Activated T-cell treated with anti-CD3 and anti-CD28 coated beads, Interleukin-2, amount 50 U/mL, for 72 hours (primary cell): ENCODE measurements at places on chromosomes 4 and X. TPM values are rescaled to one million over a fixed set of nuclear protein-coding genes. Genes with fewer than 3 reads are reported as not detected.
A peak's percentile ranks its signal among the peaks of the same experiment; 100 is the strongest.

- no peak overlapping the region for H3K27ac ChIP-seq
- no peak for DNase-seq
- peaks cover 18% of the 10 kb centered on the region for H3K4me1 ChIP-seq
- no peak overlapping the region for H3K4me3 ChIP-seq
- no peaks in the 10 kb centered on the region for H3K27me3 ChIP-seq
Observed at GRCh38 chr4:74168841-74169240, 10.9 kb downstream of the MTHFD2L start.

DNA sequence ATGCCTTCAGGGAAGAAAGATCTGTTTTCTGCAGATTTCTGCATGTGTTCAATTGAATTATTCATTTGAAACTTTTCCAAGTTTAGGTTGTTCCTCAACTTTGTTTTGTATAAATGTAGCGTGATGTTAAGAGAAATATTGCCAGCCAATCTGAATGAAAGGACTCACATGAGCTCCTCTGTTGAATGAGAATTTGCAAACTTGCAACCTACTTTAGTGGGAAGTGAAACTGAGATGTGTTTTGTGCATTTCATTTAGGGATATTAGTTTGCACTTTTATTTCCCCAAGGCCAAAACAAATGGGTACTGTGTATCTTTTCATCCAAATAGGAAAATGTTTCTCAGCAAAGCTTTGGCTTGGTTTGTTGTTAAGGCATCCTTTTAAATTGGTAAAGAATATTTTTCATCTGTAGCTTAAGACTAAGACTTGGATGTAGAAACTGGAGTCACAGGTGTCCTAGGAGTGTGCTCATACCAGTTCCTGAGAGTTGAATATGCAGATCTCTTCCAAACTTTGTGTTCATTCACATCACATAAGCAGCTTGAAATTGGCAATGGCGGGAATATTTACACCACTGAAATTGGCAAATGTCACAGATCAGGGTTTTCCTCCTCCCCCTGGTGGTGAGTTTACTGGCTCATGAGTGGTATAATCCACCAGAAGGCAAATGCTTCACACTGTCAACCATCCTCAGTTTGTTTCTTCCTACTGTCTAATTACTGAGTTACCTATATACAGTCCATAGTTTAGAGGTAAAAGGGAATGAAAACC, 193.6 kb upstream of the BANK1 start:
- H3K4me3 ChIP-seq, result no peak overlapping the region
- peaks cover 6% of the 10 kb centered on the region for H3K4me1 ChIP-seq
- no peak overlapping the region for H3K27ac ChIP-seq

GAGE12J gene
- total RNA-seq, result not detected

CDS1 gene
- 0.28 TPM for total RNA-seq

GRCh38 chrX:129953881-129954280, 28.6 kb upstream of the BCORL1 start:
- H3K4me3 ChIP-seq, result peak overlapping the region; percentile 91
- no peak for DNase-seq
- H3K27me3 ChIP-seq, result peaks cover 7% of the 10 kb centered on the region
- H3K27ac ChIP-seq, result no peak overlapping the region
- no peaks in the 10 kb centered on the region for H3K36me3 ChIP-seq

DNA sequence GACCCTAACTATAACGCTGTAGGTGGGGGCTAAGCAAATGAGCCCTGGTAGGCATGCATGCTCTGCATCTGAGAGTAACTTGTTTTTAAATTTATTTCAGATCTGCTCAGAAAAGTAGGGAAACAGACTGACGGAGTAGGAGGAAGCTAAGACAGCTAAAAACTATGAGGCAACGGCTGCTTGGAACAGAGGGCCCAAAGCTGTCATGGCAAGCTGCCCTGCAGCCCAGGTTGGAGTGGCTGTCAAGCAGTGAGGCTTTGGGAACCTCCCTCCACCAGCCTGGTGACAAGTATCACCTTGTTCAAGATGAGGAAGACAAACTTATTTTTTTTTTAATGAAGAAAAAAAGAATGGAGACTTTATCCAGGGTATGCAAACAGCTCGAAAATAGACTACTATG, 439.8 kb downstream of the NLGN4X start:
- DNase-seq, result no peak
- H3K36me3 ChIP-seq, result no peaks in the 10 kb centered on the region
- no peaks in the 10 kb centered on the region for H3K27me3 ChIP-seq
- no peak overlapping the region for H3K4me3 ChIP-seq

DNA sequence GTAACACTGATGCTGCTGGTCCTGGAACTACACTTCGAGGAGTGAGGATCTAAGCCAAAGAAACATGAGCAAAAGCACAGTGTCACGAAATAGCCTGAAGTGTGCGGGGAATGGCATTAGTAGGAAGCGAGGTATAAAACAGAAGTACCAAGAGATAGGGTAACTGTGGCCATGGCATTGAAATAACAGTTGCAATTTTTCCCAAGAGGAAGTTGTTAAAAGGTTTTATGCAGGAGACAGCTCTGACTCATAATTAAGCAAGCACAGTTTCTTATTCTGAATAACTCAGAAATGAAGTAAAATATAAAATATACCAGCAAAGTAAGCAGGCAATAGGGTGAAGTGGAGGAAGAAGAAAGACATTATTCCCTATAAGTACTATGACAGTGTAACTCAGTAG, 90.3 kb upstream of the TMEM150C start:
- no peaks in the 10 kb centered on the region for H3K4me1 ChIP-seq
- no peak overlapping the region for H3K27ac ChIP-seq
- DNase-seq, result no peak
- no peaks in the 10 kb centered on the region for H3K27me3 ChIP-seq

PPP1R2C gene
- total RNA-seq, result 0.38 TPM

DNA sequence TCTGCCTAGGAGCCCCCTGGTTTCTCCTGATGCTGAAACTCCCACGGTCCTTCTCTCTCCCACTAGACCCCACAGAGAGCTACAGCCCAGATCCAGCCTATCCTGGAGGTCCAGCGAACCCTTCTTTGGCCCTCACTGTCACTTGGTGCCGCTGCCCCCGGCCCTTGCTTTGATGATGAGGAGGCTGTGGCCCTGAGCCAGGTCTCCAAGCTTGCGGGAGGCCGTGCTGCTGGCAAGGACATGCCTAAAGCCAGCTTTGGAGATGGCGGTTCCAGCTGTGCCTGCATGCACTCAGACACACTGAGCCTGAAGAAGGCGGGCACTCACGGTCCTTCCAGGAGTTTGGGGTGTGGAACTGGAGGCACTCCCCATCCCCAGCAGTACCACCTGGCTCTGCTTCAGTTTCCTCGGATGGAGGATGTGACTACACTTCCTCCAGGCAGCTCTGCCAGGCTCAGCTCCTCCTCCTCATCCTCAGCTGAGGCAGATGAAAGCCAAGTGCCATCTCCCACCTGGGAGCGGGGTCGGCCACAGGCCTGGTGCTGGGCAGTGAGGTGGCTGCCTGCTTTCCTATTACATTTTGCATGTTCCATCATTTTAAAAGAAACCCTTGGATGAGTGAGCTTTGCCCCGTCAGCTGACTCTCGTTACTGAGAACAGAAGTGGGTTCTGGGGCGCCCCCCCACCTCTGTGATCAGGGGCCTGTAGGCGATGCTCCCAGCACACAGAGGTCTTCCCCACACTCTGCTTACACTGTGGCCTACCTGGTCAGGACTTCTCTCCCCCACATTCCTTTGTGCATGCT, 9.0 kb downstream of the TNIP2 start:
- H3K36me3 ChIP-seq, result peaks cover 9% of the 10 kb centered on the region
- H3K27me3 ChIP-seq, result no peaks in the 10 kb centered on the region
- H3K27ac ChIP-seq, result peak overlapping the region; percentile 85
- DNase-seq, result no peak
- H3K4me3 ChIP-seq, result peak overlapping the region; percentile 88

- H3K27me3 ChIP-seq, result no peaks in the 10 kb centered on the region
- H3K36me3 ChIP-seq, result peaks cover 5% of the 10 kb centered on the region
- H3K4me1 ChIP-seq, result peaks cover 75% of the 10 kb centered on the region
- H3K4me3 ChIP-seq, result peak overlapping the region; percentile 83
- DNase-seq, result peak; percentile 68
Observed at GRCh38 chr4:184282895-184283654, 65.4 kb upstream of the ENPP6 start.

GRCh38 chrX:17851874-17852273, 9.2 kb downstream of the RAI2 start:
- peaks cover 17% of the 10 kb centered on the region for H3K27me3 ChIP-seq
- H3K4me3 ChIP-seq, result no peak overlapping the region
- H3K27ac ChIP-seq, result no peak overlapping the region
- no peak for DNase-seq
- no peaks in the 10 kb centered on the region for H3K36me3 ChIP-seq

GDI1 gene
- total RNA-seq, result 118 TPM

GRCh38 chr4:163611784-163612445, 117.4 kb downstream of the TMA16 start:
- H3K36me3 ChIP-seq, result peaks cover 1% of the 10 kb centered on the region
- H3K4me3 ChIP-seq, result no peak overlapping the region
- no peak for DNase-seq
- H3K4me1 ChIP-seq, result peaks cover 5% of the 10 kb centered on the region
- H3K27me3 ChIP-seq, result peaks cover 4% of the 10 kb centered on the region

DNA sequence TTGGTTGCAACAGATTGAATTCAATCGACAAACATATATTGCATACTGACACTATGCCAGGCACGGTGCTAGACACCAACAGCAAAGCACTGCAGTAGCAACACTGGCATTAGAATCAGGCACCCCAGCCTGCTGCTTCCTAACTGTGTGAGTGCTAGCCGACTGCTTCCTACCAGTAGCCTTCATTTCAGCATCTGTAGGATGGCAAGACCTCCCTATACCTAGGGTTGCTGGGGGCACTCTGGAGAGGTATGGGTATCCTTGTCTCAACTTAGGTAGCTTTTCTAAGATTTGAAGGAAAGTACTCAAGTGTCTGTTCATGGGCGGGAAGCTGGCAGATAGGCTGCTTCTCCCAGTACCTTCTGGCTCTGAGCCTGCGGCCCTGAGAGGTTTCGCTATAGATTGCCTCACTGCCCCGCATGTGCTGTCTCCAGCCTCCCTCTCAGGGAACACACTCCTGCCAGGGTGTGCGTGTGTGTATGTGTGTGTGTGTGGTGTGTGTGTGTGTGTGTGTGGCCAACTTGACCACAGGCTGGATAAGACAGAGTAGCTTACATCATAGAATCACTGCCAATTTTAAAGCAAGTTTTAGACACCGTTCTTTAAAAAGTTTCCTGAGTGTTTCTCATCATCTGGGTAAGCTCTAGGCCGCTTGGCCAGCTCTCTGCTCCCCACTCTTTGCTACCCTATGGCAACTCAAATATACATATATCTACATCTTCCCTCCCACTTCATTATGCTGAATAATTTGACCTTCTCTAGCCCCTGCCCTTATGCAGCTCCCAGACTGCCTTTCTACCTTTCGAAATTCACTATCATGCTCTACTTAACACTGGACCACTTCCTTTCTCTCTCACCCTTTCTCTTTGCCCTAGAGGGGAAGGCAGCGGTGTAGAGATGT, 97.0 kb upstream of the PJA1 start:
- H3K27ac ChIP-seq, result no peak overlapping the region
- H3K4me3 ChIP-seq, result no peak overlapping the region
- H3K36me3 ChIP-seq, result no peaks in the 10 kb centered on the region
- no peaks in the 10 kb centered on the region for H3K4me1 ChIP-seq

DNA sequence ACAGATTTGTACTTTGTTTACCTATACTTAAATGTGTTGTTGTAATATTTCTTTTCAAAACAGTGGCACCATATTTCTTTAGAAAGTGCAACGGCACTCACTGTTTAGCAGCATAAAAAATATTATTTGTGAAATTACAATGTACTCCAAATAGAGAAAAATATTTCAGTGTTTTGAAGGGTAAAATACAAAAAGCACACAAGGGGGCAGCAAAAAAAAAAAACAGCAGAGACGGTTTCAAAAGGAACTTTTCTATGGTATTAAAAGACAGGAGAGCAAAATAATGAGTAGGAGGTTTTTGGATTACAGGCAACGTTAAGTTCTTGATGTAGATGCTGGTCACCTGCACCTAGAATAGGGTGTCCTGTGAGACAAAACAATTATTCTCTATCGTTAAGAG, 2.0 kb downstream of the NUDT11 start:
- H3K27me3 ChIP-seq, result peaks cover 39% of the 10 kb centered on the region
- peaks cover 12% of the 10 kb centered on the region for H3K4me1 ChIP-seq
- H3K4me3 ChIP-seq, result peak overlapping the region; percentile 51
- DNase-seq, result no peak
- peaks cover 4% of the 10 kb centered on the region for H3K36me3 ChIP-seq

DNA sequence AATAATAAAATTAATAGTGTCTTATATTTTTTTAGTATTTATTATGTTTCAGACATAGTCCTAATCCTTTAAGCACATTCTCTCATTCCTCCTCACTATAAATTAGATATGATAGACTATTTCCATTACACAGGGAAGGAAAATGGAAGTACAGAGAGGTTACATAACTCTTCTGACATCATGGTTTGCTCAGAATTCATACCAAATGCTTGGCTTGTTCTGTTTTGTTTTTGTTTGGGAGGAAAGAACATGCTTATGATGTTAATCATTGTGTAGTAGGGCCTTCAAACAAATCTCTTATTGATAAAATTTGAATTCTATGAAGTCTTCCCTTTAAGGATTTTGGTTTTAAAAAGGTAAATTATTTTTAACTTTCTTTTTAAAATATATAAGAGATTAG, 59.5 kb downstream of the RXFP1 start:
- H3K36me3 ChIP-seq, result no peaks in the 10 kb centered on the region
- no peak overlapping the region for H3K4me3 ChIP-seq
- no peaks in the 10 kb centered on the region for H3K27me3 ChIP-seq
- H3K4me1 ChIP-seq, result no peaks in the 10 kb centered on the region

GRCh38 chr4:13921805-13922204, 294.3 kb upstream of the BOD1L1 start:
- no peaks in the 10 kb centered on the region for H3K36me3 ChIP-seq
- no peaks in the 10 kb centered on the region for H3K4me1 ChIP-seq
- H3K27me3 ChIP-seq, result peaks cover 24% of the 10 kb centered on the region
- H3K27ac ChIP-seq, result no peak overlapping the region
- H3K4me3 ChIP-seq, result no peak overlapping the region

DNA sequence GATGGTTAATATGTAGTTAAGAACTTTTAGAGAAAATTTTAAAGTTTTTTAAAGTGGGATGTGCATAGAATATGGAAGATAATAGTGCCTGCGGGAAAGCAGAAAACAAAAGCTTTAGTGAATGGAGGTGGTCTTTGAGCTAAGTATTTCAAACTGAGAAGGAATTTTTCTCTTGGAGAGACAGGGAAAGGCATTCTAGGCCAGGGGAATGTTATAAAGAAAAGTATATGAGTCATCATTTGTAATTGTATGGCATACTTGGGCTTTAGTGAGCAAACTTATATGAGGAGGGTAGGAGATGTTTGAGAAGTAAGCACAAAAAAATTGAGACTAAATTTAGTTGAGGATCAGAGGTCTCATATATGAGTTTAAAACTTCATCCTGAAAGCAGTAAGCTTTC, 467.0 kb downstream of the PPARGC1A start:
- H3K27me3 ChIP-seq, result no peaks in the 10 kb centered on the region
- DNase-seq, result no peak
- no peaks in the 10 kb centered on the region for H3K4me1 ChIP-seq
- no peak overlapping the region for H3K27ac ChIP-seq

SATL1 gene
- not detected for total RNA-seq

DNA sequence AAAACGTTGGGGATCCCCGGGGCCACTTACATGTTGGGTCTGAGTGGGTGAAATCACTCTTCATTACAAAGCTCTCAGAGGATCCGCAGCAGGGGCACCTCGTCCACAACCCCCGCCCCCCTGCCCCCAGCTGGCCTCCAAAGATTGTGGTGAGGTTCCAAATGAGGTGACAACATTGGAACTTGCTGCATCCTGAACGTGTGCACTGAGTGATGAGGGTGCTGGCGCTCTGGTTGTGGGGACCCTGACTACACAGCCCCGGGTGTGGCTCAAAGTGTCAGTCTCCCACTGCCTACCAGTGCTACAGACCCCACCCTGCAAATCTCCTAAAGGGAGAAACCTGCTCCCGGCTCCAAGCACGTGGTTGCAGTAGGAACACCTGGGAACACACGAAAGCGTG, 111.9 kb downstream of the PHKA2 start:
- H3K4me3 ChIP-seq, result no peak overlapping the region
- H3K27ac ChIP-seq, result no peak overlapping the region
- H3K27me3 ChIP-seq, result peaks cover 10% of the 10 kb centered on the region
- no peak for DNase-seq
- no peaks in the 10 kb centered on the region for H3K36me3 ChIP-seq
